ENCODE measurements at places on chromosomes 2 and 18.

GRCh38 chr2:100945930-100946607, 56.0 kb upstream of the RPL31 start:
- no peak for DNase-seq

- no peak for DNase-seq
Observed at GRCh38 chr18:57278933-57279332, 73.4 kb upstream of the ST8SIA3 start.

- DNase-seq = no peak
Observed at GRCh38 chr2:127479866-127480743, 46.2 kb downstream of the IWS1 start.

GRCh38 chr2:14536976-14537375, 95.5 kb upstream of the LRATD1 start:
- no peak for DNase-seq

DNA sequence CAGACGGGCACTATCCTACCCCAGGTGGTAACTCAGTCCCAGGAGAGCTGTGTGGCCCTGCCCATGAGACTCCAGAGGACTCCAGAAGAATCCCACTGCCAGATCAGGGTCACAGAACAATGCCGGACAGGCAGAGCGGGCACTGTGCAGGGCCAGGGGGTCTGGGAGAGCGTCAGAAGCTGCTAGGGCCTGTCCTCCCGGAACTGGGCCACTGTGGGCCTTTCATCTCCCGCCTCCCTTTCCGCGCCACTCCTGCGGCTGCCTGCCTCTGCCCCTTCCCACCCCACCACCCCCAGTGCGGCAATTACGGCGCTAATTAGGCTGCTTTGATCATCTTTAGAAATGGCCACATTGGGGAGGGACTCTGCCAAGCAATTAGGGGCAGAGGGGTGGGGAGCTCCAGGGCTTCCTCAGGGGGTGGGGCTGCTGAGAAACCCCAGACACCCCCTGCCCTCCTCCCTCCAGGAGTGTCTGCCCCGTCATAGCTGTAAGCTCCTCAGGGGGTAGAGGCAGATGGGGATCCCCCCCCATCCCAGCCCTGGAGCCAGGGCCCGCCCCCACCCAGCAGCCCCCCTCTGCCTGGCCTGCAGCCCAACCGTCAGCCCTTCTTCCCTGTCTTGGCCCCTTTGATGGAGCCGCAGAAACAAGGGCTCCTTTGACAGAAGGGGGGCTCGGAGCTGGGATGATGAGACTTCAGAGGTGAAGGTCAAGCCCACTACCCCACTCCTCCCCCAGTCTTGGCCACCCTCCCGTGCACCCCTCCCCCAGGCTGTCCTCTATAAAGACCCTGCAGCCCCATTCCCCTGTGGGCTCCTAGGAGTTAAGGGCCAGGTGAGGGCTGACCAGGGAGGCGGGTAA, at the start of gene PRSS56:
Gene PRSS56 (plus strand): TSS at position 808 of the 858 bp plus-strand sequence. CDS start 211 bp downstream, outside the sequence.
- no peak for DNase-seq

DNA sequence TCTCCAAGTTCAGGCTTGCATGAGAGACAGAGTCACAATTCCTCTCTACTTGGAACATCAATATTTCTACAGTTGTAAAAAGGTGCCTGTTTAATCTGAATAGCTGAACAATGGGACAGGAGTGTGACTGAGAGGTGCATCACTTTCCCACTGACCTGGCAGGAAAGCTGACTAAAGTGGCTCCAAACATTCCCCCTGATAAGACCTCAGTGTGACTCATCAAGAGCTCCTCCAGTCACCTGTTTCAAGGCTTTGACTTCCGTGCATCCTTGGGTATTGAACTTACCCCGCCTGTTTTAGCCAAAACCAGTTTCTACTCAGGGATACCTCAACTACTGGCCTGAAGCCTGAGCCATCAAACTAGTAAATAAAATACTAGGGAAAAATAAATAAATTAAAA, 453.9 kb upstream of the DDX18 start:
- DNase-seq = no peak

- DNase-seq = no peak
Observed at GRCh38 chr2:69844560-69844959, 15.1 kb downstream of the GMCL1 start.
